CD4-positive, alpha-beta T cell treated with Interleukin-10 for 1 hour (primary cell): ENCODE measurements at places on chromosomes 16 and 17.

DNA sequence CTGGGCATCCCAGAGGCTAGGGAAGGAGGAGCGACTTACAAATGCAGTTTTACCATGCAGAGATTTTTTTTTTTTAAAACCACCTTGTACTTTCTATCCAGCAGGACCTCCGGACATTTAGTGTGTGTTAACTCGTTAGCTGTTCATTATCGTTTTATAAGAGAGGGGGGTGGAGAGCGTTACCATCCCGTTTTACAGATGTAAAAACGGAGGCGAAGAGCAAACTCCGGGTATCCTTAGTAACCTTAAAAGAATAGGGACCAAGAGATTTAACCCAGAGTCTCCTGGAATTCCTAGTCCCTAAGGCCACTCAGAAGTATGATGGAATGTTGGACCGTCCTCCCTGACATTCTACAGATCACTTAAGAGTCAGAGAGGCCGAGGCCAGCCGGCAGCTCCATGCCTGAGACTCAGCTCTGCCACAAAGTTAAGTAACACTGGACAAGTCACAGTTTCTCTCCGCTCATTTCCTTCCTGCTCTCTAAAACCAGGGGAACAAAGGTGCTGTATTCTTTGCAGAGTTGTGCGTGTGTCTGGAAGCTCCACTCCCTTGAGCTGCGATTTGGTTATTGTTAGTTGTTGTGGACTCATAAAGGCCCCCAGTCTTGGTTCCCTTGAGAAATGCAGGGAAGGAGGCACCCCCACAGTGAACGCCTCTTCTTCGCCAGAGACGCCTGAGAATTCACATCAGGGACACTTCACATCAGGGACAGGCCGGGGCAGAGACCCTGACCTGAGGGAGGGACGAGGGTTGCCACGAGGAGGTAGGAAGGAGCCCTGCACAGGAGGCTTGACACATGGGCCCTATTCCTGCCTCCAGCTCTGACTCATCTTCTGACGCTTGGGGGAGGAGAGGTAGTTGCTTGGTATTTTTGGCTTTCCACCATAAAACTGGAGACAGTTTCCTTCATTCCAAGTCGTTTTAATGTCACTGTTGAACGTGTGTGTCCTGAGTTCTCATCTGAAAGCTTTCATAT is 1.2 kb downstream of the DUSP14 start:
- DNase-seq, result no peak

DNA sequence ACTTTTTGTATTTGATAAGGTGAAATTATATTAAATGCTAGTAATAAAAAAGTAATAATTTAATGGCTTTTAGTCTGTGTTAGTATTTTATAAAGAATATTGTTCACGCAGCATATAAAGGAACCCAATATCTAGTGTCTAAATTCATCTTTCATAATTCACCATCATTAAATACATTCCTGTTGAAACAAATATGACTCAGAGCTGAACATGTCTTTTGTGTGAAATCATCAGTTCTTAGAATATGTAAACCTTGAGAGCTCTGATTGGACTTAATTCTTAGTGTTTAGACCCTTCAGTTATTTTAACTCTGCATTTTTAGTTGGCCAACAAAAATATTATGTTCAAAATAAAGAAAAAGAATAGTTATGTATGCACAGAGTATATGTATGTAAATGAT is 71.8 kb downstream of the ABHD15 start:
- no peak for DNase-seq

GRCh38 chr17:15942207-15942833 is 2.6 kb upstream of the ADORA2B start:
- no peak for DNase-seq

DNA sequence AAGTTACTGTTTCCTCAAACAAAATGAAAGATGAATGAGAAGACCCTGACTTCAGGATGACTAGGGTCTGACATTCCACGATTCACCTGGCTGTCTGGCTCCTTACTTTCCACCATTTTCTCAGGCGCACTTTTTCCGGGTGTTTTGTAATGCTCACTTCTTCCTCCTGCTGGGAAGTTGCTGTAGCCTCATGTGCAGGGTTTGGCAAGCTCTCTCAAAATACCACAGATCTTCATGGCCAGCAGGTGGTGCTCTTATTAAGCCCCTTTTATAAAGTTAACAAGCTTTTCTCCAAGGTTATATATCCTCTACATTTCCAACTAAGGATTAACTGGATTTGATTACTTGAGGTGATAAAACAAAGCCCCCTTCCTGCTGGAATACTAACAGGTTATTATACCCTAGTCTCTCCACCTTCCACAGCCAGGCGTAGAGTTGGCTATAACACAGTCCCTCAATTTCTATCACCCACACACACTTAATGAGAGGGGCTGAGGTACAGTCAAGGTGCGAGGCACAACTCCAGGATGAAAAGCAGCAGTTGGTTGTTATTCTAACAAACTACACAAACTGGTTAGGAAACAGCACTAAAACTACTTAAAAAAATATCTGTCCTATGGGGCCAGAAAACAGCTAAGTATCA is 45.4 kb downstream of the STH start:
- peak; percentile 69 for DNase-seq

- DNase-seq, result no peak
These were observed 17.6 kb downstream of the EPOP start for GRCh38 chr17:38656959-38657823.

- DNase-seq, result no peak
These were observed 5.1 kb downstream of the ANKRD40CL start for GRCh38 chr17:50762177-50762576.

DNA sequence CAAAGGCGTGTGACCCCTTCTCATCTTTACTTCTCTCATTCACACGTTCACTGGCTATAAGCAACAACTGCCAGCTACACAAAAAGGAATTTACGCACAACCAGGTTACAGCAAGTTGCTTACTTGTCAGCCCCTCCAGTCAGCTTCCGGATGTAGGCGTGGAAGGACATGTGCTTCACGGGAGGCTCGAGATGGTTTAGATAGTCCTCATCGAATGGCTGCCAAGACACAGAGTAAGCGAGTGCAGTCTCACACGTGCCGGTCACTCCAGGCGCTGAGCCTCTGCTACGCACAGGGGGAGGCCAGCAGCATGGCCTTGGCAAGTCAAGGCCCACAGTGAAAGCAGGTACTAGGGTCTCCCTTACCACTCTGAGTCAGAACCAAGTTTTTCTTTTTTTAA is 28.3 kb downstream of the NPLOC4 start:
- DNase-seq, result no peak
